Effector CD4-positive, alpha-beta T cell (primary cell): ENCODE measurements at places on chromosomes 3 and 15.

- no peak for DNase-seq
Measured at GRCh38 chr15:70259640-70260508, 162.2 kb upstream of the TLE3 start.

- DNase-seq, result no peak
Measured at GRCh38 chr15:70236341-70237086, 138.8 kb upstream of the TLE3 start.

DNA sequence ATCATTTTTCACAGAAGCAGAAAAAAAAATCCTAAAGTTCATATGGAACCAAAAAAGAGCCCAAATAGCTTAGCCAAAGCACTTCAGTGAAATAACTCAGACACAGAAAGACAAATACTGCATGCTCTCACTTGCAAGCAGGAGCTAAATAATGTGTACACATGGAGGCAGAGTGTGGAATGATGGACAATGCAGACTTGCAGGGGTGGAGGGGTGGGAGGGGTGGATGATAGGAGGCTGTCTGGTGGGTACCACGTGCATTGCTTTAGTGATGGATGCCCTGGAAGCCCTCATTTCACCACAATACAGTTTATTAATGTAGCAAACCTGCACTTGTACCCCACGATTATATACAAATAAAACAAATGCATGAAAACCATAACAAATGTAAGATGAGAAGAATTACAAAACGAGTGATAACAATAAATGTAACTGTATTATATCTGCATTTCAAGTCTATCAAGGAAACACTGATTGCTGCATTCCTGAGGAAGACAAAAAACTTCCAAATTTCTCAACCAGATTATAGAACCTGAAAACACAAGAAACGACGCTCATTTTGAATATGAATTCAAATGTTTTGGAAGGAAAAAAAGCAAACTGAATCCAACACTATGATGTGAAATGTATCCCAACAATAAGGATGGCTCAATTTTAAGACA is 96.5 kb downstream of the DLG1 start:
- no peak for DNase-seq

DNA sequence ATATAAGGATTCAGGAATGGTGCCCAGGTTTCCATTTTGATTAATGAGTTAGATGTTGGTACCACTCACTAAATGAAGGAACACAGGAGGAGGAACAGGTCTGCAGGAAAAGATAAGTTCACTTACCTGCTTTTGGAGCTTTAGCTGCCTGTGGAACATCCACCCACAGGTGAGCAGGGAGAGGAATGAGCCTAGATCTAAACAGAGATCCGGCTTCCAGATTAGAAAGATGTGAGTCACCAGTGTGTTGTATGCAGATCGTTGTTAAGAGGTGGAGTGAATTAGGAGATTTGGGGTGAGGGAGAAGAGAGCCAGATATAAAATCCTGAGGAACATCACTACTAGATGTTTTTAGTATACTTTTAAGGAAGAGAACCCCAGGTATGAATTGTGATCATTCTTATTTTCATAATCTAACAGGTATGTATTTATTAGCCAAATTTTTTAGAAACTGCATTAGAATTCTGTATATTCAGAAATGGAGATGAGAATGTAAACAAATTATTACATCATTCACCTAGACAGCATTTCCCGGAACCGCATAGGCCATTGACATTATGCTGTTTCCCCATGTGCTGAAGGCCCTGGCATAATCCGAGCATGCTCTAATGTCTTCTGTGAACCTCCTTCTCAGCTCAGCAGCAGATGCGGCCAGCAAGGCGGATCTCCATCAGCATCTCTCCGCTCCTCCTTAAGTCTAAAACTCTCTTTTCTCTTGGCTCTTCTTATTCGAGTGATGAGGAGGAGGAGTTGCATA is 118.2 kb downstream of the KLHL25 start:
- DNase-seq, result no peak
